ENCODE measurements at places on chromosomes 2 and 18.

DNA sequence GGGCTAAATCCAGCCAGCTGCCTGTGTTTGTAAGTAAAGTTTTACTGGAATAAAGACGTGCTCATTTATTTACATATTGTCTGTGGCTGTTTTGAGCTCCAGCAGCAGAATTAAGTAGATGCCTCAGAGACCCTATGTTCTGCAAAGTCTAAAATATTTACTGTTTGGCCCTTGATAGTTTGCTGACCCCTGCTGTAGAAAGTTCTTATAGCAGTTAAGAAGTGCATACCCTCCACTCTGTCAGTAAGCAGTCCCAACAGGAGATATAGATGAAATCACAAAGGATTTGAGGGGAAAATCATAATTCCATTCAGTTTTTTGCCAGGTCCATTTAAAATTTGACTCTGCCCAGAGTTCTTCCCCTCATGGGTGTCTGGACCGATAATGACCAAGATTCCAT lies 50.1 kb upstream of the ITM2C start:
- DNase-seq: no peak

DNA sequence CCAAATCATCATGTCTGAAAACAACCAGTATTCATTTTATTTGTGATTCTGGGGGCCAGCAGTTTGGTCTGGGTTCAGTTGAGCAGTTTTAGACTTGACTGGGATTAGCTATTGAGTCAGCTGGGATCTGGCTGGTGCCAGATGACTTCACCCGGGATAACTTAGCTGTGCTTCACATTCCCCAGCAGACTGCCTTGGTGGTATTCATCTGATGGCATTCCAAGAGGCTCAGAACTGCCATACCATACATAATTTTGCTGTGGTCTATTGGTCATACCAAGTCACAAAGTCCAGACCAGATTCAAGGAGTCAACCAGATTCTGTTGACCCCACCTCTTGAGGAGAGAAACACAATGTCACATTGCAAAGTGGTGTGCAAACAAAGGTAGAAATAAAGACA lies 7.8 kb upstream of the FSHR start:
- DNase-seq: no peak

GRCh38 chr2:33616873-33617272 lies 17.8 kb upstream of the FAM98A start:
- no peak for DNase-seq

DNA sequence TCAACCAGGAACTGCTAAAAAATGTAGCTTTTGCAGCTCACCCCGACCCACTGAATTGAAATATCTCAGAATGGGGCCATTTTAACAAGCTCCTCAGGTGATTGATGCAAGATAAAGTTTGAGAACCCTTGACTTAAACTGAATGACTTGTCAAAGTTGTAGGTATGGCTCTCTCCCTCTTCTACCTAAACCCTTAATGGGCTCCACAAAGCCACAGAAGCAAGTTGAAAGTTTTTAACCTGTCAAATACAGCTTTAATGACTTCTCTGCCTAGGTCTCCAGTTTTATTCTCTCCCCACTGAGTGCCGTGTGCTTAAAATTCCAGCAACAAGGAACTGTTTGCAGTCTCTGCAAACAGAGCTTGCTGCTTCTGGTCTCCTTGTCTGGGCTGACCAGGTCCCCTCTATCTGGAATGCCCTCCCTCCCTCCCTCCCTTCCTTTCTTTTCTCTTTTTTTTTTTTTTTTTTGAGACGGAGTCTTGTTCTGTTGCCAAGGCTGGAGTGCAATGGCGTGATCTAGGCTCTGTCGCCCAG lies 19.7 kb upstream of the RNF125 start:
- no peak for DNase-seq

DNA sequence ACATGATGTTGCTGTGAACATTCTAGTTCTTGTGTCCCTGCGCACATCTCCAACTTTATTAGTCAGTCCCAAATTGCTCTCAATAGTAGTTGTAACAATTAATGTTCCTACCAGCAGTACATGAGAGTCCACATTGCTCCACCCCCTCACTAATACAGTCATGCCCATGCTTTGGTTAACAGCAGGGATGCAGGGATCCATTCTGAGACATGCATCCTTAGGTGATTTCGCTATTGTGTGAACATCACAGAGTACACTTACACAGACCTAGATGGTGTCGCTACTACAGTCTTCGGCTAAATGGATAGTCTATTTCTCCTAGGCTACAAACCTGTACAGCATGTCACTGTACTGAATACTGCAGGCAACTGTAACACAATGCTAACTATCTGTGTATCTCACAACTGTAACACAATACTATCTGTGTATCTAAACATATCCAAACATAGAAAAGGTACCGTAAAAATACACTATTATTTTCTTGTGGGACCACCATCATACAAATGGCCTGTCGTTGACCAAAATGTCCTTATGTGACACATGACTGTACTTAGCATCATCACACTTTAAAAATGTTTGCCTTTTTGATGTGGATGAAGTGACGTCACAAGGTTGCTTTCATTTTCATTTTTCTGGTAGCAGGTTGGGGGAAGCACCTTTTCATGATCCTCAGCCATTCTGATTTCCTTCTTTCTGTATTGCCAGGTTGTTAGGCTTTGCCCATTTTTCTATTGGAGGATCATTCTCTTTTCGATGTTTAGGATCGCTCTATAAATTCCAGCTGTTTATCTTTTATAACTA lies 82.9 kb upstream of the RNF152 start:
- no peak for DNase-seq

DNA sequence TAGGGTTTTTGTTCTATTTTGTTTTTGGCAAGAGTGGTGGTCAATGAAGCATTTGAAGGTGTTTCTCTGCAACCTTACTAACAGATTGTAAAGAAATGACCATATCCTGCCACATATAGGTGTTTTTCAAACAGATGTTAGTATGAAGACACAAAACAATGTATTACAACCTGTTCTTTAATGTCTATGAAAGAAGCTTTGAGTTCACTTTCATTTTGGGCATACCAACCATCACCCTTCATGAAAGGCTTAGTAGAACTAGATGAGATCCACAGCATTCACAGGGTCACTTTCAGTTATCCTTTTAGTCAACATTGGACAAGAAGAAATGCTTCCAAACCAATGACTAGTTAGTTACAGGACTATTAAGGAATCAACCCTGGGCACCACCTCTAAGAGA lies 95.1 kb downstream of the EHBP1 start:
- DNase-seq: no peak

GRCh38 chr2:86747711-86748639 lies 27.9 kb downstream of the RMND5A start:
- DNase-seq: no peak

DNA sequence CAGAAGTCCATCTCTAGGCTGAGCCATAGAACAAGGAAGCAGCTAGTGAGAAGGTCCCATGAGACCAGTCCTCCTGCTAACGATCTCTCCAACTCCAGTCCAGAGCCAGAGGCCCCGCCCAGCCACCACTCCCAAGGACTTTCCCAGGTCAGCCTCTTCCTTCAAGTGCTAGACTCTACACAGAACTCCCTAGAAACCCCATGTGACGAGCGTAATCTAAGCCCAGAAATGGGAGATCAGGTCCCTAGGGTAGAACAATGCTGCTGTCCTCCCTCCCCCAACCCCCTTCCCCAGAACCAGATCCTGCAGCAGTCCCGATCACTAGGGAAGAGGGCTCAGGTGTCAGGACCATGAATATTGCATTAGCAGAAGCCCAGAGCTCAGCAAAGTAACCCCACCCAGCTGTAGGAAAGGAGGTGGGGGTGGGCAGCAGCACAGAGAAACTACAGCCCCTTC lies 6.9 kb downstream of the DCTN1 start:
- DNase-seq: no peak

All from activated T-cell treated with anti-CD3 and anti-CD28 coated beads, Interleukin-2, amount 50 U/mL, for 1 hour (primary cell).